CD4-positive, alpha-beta memory T cell (primary cell): ENCODE measurements at places on chromosomes 16 and 17.

DNA sequence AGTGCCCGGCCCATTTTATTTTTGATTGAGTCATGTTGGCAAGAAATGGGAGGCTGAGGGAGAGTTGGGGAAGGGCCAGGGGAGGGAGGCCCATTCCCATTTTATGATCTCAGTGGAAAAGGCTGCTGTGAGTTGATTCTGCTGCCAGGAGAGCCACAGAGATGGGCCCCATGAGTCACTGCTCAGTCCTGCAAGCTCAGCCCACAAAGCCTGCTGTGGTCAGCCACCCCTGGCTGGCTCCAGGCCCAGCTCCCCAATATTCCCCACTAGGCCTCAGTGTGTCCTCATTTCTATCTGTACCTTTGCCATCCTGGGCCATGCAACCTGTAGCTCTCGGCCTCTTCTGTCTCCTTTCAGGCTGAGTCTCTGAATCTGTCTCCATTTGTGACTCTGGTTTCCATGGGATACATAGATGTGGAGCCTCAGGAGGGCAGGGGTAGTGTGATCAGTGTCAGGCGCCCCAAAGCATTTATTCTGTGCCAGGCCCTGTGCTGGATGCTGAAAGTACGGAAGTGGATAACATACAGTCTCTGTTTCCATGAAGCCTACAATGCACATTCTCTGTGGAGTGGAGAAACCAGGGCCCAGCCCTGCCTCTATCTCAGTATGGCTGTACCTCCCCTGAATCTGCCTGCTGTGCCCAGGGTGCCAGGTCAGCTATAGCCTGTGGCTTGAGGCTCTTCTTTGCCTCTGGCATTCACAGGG, 1.9 kb upstream of the PLEKHG4 start:
- peaks cover 20% of the 10 kb centered on the region for H3K4me1 ChIP-seq
- no peak for DNase-seq
- H3K4me3 ChIP-seq, result no peak overlapping the region
- H3K27me3 ChIP-seq, result no peaks in the 10 kb centered on the region

DNA sequence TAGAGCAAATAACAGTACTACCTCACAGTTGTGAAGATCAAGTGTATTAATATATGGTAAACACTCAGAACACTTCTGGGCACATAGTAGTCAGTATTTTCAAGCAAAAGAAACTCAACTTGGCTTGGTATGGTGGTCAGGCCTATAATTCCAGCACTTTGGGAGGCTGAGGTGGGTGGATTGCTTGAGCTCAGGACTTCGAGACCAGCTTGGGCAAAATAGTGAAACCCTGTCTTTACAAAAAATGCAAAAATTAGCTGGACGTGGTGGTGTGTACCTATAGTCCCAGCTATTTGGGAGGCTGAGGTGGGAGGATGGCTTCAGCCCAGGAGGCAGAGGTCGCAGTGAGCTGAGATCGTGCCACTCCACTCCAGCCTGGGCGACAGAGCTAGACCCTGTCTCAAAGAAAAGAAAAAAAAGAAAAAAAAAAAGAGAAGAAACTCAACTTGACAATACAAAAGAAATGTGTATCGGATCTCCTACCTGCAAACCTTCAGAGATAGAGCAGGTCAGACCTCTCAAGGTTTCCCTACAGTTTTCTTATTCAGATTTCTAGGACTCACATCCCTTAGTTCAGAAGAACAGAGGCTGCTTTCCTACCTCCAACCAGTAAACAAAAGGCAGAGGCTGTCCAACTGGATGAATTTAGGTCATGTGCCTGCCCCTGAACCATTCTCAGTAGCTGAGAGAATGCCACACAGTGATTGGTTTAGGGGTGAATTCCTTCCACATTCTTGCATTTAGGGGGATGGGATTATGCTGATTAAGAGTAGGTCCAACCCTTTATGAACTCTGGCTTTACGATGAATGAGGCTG, 1.7 kb upstream of the KPNA2 start:
- H3K36me3 ChIP-seq, result no peaks in the 10 kb centered on the region
- no peak overlapping the region for H3K4me3 ChIP-seq
- no peak overlapping the region for H3K27ac ChIP-seq
- H3K27me3 ChIP-seq, result no peaks in the 10 kb centered on the region
- DNase-seq, result no peak

DNA sequence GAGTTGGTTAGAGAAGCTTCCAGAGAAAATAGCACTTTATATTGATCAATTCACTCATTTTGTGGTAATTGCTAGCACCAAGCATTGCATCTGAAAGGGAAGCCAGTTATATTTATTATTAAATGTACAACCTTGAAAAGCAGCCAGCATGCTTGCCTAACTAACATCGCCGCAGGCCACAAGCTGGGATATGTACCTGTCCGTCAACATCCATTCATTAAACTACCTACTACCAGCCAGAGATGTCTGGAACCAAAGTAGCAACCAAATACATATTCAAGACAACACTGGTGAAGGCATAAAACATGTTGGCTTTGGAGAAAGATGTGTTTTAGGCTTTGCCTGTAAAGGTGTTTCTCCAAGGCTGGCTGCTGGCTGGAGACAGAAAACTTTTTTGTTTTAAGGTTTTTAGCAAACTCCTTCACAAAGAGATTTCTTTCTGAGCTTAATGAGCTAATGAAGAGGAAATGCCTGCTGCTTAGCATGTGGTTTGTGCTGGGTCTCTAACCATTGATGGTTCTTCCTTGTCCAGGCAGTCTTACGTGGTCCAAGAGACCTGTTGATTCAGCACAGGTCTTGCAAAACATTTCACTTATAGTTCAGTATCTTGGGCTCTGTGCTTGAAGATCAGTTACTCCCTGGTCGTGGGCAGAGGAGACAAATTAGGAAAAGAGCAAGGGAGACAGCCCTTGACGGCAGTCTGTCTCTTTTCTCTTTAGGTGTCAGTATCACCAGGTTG, 3.1 kb downstream of the ITPRIPL2 start:
- no peaks in the 10 kb centered on the region for H3K36me3 ChIP-seq
- no peak for DNase-seq
- H3K27ac ChIP-seq, result no peak overlapping the region
- no peak overlapping the region for H3K4me3 ChIP-seq

- no peak overlapping the region for H3K27ac ChIP-seq
- H3K36me3 ChIP-seq, result peaks cover 99% of the 10 kb centered on the region
- H3K27me3 ChIP-seq, result no peaks in the 10 kb centered on the region
- DNase-seq, result no peak
Observed at GRCh38 chr17:82247856-82248671, 19.2 kb downstream of the SLC16A3 start.
